ENCODE measurements at places on chromosomes 13 and 19.

GRCh38 chr19:58440556-58440955 lies 603 bp upstream of the ZNF132 start:
- no peak for DNase-seq

DNA sequence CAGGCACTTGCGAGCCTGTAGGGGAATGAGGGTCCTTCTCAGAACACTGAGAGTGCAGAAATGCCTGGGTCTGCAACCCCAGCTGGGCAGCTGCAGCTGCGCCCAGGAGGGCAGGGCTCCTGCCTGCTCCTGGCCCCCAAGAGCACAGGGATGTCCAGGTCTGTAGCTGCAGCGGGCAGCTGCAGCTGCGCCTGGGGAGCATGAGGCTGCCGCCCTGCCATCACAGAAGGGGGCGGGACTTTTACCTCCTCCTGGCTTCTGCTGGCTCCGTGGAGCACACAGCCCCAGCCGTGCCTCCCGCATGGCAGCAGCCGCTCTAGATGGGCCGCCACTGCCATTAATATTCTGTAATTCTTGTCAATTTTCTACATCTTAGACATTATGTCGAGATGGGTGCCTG lies 17.8 kb downstream of the CPB2 start:
- no peak for DNase-seq

GRCh38 chr13:111346101-111346680 lies 25.7 kb downstream of the TEX29 start:
- DNase-seq, result no peak

GRCh38 chr13:98766697-98767096 lies 14.2 kb upstream of the SLC15A1 start:
- DNase-seq, result no peak

DNA sequence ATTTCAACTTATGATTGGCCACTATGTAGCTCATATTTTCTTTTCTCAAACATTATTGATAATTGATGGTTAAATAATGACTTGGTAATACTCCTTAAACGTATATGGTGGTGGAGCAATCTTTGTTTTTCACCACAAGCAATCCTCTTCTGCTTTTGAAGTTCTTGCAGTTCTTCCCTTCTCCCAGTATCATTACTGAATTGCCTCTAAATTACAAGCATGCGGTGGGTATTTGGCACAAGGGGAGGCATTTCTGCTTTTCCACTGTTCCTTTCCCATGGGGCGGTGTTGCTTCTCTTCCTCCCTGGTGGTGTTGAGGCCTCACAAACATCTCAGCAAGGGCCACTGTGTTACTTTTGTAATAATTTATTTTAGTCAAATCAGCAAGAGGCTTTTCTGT lies 234.4 kb upstream of the RXFP2 start:
- no peak for DNase-seq

DNA sequence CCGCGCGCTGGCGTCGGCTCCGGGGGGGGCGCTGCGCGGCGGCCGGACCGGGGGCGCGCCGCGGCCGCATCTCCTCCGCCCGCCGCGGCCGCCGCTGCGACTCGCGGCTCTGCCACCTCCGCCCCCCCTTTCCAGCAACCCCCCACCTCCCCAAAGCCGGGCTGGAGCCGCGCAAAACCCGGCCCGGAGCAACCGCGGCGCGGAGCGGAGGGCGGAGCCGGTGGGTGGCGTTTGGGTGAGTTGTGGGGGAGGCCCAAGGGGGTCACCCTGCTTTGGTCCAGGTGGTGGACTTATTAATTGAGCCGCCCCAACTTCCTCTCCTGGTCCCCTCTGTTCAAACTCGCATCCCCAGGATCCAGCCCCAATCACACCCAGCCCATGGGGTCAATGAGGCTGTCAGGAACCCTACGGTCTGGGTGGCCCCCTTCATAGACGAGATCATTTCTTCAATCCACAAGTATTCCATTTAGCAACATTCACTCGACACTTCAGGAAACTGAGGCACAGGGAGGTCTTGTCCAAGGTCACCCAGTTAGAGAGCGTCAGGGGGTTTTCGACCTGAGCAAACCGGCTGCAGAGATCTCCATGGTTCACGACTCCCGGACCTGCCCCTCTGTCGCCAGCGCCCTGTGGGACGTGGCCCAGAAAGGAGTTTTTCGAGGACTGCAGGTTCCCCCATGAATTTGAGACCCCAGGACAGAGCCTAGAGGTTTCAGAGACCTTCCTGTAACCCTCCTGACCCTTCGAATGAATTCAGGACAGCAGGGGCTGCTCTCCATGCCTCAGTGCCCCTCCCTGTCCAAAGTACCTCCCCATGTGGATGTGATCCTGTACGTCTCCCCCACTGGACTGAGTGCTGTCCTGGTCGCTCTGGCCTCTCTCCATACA lies 22.4 kb upstream of the SEMA6B start:
- no peak for DNase-seq

Data from stimulated activated CD4-positive, alpha-beta T cell treated with anti-CD3 and anti-CD28 coated beads, Interleukin-4, amount 100 ng/mL, for 48 hours (primary cell).